ENCODE measurements at places on chromosomes 13 and 19.

- no peak for DNase-seq
These were observed 205.0 kb downstream of the TSHZ3 start for GRCh38 chr19:31144075-31144870.

- peak; percentile 32 for DNase-seq
These were observed 48.6 kb upstream of the GTF3A start for GRCh38 chr13:27375686-27376326.

GRCh38 chr19:33267706-33268105 lies 34.6 kb downstream of the CEBPA start:
- DNase-seq: no peak

- no peak for DNase-seq
These were observed 12.4 kb downstream of the ZNF780A start for GRCh38 chr19:40078377-40078776.

DNA sequence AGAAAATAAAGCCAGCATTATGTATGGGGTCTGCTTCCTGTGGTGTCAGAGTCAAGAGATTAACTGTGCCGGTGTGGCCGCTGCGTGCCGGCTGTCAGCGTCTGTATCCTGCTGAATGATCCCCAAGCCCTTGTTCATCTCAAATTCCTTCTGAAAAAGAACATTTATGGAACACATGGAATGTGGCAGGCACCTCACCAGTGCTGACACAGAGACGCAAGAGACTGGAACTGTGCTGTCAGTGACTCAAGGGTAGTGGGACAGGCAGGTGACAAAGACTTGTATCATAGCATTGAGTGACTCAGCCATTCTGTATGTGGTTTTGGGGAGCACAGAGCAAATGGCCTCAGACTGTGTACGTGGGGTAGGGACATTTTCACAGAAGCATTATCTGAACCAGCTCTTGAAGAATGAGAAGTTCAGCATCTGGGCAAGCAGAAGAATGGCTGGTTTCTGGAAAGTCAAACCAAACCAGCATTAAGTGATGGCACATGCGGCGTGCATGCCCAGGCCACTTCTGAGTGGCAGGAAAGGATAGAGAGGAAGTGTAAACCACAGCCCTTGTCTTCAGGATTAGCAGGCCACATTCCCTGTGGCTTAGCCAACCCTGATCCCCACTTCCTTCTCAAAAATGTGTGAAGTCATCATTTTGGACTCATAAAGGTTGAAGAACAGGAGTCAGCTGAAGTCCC lies 54.0 kb upstream of the IRS2 start:
- DNase-seq: no peak

DNA sequence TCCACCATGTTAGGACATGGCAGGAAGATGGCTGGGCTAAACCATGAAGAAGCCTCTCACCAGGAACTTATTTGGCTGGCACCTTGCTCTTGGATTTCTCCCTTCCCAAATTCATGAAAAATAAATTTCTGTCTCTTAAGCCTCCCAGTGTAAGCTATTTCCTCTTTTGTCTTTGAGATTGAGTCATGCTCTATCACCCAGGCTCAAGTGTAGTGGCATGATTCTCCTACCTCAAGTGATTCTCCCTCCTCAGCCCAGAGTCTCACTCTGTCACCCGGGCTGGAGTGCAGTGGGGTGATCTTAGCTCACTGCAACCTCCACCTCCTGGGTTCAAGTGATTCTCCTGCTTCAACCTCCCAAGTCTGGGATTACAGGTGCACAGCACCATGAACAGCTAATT lies 12.6 kb downstream of the ZNF888 start:
- DNase-seq: no peak

DNA sequence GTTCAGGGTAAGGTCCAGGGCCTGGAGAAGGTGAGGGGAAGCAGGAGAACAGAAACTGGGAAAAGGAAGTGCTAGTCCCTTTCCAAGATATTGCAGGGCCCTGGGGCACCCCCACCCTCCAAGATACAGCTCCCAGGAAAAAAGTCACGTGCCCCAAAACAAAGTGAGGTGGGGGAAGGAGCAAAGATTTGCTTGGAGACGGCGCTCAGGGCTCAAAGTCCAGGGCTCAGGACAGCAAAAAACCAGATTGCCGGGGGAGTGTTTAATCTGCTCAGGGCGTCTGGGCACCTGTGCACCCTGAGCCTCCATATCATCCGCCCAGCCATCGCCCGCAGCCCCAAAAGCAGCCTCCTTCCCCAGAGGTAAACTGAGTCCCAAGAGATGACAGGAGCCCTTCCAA lies 6.3 kb downstream of the SMIM24 start:
- DNase-seq: no peak

- DNase-seq: no peak
These were observed 22.0 kb downstream of the SBNO2 start for GRCh38 chr19:1151917-1152587.

- DNase-seq: no peak
These were observed 451.5 kb upstream of the MIR17HG start for GRCh38 chr13:90896002-90896401.

DNA sequence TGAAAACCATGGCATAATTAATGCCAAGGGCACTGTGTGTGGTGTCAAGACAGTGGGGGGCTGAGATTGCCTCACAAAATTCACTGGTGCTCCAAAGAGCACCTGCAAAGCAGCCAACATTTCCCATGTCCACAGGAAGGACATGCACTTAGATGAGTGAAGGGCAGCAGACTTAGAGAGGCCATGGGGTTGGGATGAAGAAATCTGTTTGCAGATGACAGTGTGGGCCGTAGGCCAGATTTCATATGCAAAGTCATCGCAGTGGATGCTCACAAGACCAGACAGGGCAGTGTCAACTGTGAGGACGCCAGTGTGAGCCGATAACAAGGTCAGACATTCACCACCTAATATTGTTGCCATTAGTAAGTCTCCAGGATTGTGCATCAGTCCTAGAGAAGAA lies 773.4 kb downstream of the EFNB2 start:
- no peak for DNase-seq

- no peak for DNase-seq
These were observed 6.8 kb downstream of the WDFY2 start for GRCh38 chr13:51590971-51591627.

- peak; percentile 58 for DNase-seq
These were observed 33.6 kb downstream of the ZNF383 start for GRCh38 chr19:37251308-37252229.

- no peak for DNase-seq
These were observed 938.3 kb upstream of the PCDH9 start for GRCh38 chr13:68168448-68168847.

GRCh38 chr19:49119411-49120324 lies at the start of gene PPFIA3:
TSS of gene PPFIA3 (plus strand) at chr19:49119544. CDS start at chr19:49127874, 8,330 bp downstream.
- DNase-seq: peak; percentile 35

- DNase-seq: no peak
These were observed 19.1 kb downstream of the GPR183 start for GRCh38 chr13:99288089-99288488.

GRCh38 chr13:87057807-87058520 lies 613.2 kb upstream of the SLITRK5 start:
- DNase-seq: no peak

DNA sequence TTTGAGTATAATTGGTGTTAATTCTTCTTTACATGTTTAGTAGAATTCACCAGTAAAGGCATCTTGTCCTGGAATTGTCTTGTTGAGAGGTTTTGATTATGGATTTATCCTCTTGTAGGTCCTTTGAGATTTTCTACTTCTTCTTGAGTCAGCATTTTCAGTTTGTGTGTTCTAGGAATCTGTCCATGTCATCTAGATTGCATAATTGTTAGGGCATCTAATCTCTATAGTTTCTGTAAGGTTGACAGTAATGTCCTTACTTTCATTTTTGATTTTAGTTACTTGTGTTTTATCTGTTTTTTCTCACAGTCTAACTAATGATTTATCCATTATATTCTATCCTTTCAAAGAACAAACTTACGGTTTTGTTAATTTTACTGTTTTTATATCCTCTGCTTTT lies 492.0 kb downstream of the FGF9 start:
- DNase-seq: peak; percentile 16

DNA sequence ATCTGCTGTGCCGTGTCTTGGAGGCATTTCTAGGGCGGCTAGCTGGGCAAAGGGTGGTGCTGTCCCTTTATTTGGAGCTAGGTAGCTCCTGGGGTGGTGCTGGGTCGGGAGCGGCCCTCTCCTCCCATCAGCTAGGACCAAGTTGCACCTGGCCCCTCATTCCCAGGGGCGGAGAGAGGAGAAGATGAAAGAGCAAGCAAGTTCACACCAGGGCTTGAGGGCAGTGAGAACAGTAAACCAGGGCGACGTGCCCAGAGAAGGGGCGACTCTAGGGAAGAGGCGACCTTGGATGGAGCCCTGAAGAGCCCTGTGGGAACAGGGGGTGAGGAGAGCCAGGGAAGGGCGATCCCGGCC lies 17.0 kb upstream of the KCNN1 start:
- no peak for DNase-seq

DNA sequence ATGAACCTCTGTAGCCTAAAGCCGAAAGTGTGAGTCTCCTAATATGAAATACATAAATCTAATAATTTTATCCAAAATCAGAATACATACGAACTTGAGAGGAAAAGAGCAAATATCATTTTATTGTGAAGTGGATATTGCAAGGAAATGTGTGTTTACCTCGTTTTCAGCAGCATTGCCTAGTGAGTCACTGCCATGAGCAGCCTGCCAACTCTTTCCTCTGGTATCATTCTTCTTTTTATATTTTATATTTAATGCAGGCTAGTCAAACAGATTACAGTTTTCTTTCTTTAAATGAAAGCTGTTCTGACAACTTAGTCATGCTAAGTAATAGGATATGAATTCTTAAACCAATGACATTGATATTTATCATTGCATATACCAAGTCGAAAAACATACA lies 44.2 kb downstream of the EDNRB start:
- no peak for DNase-seq

DNA sequence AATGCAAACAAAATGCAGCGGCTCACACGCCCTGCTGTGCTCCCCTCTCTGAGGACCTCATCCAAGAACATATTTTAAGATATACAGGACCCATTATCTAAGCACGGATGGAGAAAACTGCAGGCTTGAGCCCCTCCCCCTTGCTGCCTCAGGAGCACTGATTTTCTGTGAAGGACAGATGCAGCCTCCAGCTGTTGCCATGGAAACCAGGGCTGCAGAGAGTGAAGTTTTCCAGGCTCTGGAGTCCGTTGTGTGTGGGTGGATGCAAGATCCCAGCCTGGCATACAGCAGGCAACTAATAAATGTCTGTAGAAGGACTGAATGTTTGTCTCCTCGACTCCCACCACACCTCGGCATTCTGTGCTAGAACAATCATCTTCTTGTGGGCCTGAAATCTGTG lies 105.6 kb upstream of the PEG3 start:
- DNase-seq: no peak
